ENCODE measurements at places on chromosomes 11 and 22. TPM values are rescaled to one million over a fixed set of nuclear protein-coding genes. Genes with fewer than 3 reads are reported as not detected.

DNA sequence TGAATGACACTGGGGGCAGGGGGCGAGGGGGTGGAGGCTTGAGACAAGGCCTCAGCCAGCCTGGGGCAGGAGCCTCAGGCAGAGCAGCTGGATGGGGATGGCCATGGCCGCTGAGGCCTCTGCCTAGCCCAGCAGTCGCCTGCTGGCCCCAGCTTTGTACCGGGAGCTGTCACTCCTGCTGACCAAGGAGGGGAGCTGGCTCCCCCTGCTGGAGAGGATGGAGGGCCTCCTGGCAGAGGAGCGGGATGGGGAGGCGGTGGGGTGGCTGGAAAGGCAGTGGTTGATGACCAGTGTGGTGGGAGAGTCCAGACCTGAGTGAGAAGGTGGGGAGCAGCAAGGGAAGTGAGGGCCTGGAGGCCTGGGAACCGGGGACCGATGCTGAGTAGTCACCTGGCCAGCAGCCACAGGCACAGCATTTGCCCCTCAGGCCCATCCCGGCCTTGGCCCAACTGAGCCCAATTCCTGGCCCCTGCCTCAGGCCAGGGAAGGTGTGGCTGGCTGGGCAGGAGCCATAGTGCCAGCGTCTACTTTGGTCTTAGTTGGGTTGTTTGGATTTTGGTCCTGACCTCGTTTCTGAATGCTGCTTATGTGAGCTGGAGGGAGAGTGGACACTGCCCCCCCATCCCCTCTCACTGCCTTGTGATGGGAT is 6.0 kb upstream of the SUSD2 start:
- peak; percentile 84 for DNase-seq

DNA sequence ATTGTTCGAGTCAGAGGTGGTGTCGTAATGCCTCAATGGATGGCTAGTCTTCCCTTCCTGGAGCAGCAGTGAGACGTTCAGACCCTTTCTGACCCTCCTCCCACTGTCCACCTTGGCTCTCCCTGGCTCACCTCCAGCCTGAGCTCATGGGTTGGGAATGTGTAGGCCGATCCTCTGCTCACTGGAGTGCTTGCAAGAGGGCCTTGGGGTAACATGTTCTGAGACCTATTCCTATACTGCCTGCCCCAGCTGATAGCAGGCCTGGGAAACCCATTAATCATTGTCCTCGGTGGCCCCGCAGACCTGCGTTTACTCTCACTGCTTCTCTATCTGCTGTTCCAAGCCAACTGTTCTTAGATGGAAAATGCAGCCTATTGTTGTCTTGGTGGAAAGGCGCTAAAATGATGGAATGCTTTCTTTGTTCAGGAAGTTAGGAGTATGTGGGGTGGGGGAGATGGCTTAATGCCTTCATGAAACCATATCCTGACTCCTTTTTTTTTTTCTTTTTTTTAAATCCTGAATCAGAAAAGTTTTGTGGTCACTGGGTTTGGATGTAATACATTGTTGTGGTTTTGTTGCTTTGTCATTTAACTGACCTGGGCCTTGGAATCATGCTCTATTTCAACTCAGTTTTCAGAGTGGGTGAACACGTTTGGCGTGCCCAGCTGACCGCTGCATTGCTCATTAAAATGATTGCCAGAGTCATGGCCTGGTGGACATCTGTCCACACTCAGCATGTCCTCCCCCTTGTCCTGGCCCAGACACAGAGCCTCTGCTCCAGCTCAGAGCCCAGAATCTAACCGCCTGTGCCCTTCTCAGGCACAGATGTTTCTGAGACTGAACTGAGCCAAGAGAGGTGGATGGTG is 72.5 kb downstream of the MICAL2 start:
- DNase-seq = no peak

- DNase-seq = no peak
Observed at GRCh38 chr11:44857490-44858090, 93.1 kb downstream of the TP53I11 start.

APOA5 gene
- not detected for total RNA-seq

DAGLA gene
- total RNA-seq = 4.9 TPM

DNA sequence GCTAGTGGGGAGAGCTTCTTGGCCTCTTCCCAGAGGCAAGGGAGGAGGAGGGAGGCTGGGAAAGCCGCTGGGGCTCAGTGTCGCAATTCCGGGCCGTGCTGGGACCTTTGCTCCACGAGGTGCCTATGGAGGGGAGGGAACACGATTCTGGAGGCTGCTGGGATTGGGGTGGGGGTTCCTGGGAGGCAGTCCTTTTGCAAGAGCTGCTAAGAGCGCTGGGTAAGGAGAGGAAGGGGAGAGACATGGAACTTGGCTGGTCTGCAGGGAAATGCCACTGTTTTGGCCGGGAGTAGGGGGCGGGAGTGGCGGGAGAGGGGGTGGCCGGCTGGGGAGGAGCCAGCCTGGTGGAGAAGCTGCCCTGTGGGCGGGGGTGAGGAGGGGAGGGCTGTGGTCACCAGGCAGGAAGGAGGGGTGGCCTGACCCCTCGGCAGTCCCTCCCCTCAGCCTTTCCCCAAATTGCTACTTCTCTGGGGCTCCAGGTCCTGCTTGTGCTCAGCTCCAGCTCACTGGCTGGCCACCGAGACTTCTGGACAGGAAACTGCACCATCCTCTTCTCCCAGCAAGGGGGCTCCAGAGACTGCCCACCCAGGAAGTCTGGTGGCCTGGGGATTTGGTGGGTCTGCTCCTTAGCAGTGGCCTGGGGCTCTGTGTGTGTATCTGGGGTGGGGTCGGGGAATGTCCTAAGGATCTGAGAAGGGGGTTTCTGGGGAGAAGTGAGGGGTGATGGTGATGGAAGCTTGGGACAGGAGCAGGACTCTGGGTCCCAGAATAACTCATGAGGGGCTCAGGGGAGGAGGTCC is at the start of gene NR1H3:
TSS of gene NR1H3 (plus strand) at position 480 of the 800 bp plus-strand sequence. CDS start 1,221 bp downstream, outside the sequence.
- DNase-seq = no peak

DNA sequence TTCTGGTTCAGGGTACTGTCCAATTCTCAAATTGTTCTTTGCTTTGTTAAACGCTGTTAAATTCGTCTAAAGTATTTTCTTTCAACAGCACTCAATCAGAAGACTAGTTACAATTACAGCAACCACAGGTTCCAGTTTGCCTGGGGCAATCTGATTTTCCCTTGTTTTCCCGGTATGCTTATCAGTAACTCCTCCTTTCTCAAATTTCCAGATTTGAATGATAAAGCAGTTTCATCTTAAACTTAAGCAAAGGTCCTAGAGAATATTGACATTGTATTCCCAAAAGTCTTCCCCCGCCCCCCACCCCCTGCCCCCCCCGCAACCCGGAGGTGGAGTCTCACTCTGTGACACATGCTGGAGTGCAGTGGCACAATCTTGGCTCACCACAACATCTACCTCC is 10.5 kb upstream of the USP28 start:
- DNase-seq = no peak

OTUB1 gene
- total RNA-seq = 31.4 TPM

- DNase-seq = no peak
Observed at GRCh38 chr22:46757104-46757503, 5.3 kb upstream of the TBC1D22A start.

GRCh38 chr11:2314525-2315394 is 12.9 kb downstream of the TSPAN32 start:
- peak; percentile 62 for DNase-seq

DNA sequence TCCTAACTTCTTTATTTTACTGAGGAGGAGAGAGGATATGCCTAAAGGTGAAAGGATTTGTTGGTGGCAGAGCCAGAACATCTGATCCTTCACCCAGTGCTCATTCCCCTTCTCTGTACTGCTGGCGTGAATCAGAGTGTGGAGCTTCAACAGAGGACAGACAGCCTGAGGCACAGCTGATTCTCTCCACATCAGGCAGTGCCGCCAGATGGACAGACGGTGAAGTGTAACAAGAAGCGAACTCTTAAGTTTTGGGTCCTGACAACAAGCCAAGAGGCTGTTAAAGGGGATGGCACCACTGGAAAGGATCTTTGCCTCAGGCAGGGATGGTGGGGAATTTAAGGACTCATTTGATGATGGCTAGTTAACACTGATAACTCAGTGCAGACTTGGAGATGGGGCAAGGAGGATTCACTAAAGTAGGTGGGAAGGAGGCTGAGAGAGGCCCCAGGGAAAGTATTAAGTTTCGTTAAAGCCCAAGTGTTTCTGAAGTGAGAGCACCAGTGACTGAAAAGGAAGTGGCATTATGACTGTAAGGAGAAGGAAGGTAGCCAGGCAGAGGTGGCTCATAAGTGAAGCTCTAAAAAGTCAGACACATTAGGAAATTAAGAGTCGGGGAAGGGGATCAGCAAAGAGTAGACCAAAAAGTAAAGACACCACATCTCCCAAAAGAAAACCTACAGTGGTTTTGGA is 81.3 kb downstream of the CLPB start:
- no peak for DNase-seq

- no peak for DNase-seq
Observed at GRCh38 chr11:48050304-48050703, 69.9 kb downstream of the PTPRJ start.

CAPN1 gene
- 48.5 TPM for total RNA-seq

All from frontal cortex (tissue), 4 donors.